ENCODE measurements at places on chromosomes 6 and 20. TPM values are rescaled to one million over a fixed set of nuclear protein-coding genes. Genes with fewer than 3 reads are reported as not detected.

ATP5F1E gene
- 84.7 TPM for polyA plus RNA-seq

COMMD7 gene
- 48.6 TPM for polyA plus RNA-seq

SRC gene
- 5.2 TPM for polyA plus RNA-seq

CST2 gene
- polyA plus RNA-seq, result not detected

CST3 gene
- 805 TPM for polyA plus RNA-seq

LRRC73 gene
- 0.44 TPM for polyA plus RNA-seq

TSPO2 gene
- polyA plus RNA-seq, result not detected

SNAI1 gene
- polyA plus RNA-seq, result 3.2 TPM

NHSL1 gene
- 14.9 TPM for polyA plus RNA-seq

POPDC3 gene
- polyA plus RNA-seq, result 37.8 TPM

TMEM151B gene
- polyA plus RNA-seq, result 1.2 TPM

BPIFB4 gene
- polyA plus RNA-seq, result not detected

CFAP61 gene
- polyA plus RNA-seq, result 15.1 TPM

CASS4 gene
- 0.35 TPM for polyA plus RNA-seq

HM13 gene
- 65.1 TPM for polyA plus RNA-seq

SYCP2 gene
- polyA plus RNA-seq, result 0.75 TPM

DCDC2 gene
- not detected for polyA plus RNA-seq

FABP7 gene
- not detected for polyA plus RNA-seq

CCM2L gene
- polyA plus RNA-seq, result 26.8 TPM

COX4I2 gene
- polyA plus RNA-seq, result 103 TPM

BPI gene
- not detected for polyA plus RNA-seq

ADGB gene
- polyA plus RNA-seq, result not detected

CYP21A2 gene
- polyA plus RNA-seq, result 0.19 TPM

C20orf202 gene
- polyA plus RNA-seq, result 0.23 TPM

ELOVL2 gene
- 3.3 TPM for polyA plus RNA-seq

FAM83C gene
- polyA plus RNA-seq, result not detected
